ENCODE measurements at places on chromosomes 13 and 19. TPM values are rescaled to one million over a fixed set of nuclear protein-coding genes. Genes with fewer than 3 reads are reported as not detected.

FAM124A gene
- 1.4 TPM for total RNA-seq

TEKTIP1 gene
- total RNA-seq = not detected

SPACA4 gene
- not detected for total RNA-seq

TSKS gene
- total RNA-seq = 0.52 TPM

ZNF493 gene
- total RNA-seq = 21.8 TPM

SHC2 gene
- 2.4 TPM for total RNA-seq

MTUS2 gene
- 0.13 TPM for total RNA-seq

SLC5A5 gene
- not detected for total RNA-seq

KCNJ14 gene
- total RNA-seq = 0.65 TPM

ZNF177 gene
- total RNA-seq = 1.3 TPM

C1QTNF9B gene
- not detected for total RNA-seq

LILRB3 gene
- not detected for total RNA-seq

CGB7 gene
- total RNA-seq = under 0.01 TPM
